ENCODE measurements at places on chromosomes 5 and 9. TPM values are rescaled to one million over a fixed set of nuclear protein-coding genes. Genes with fewer than 3 reads are reported as not detected.
A peak's percentile ranks its signal among the peaks of the same experiment; 100 is the strongest.

- no peak for DNase-seq
- no peak overlapping the region for H3K4me3 ChIP-seq
- H3K27me3 ChIP-seq, result peaks cover 15% of the 10 kb centered on the region
- H3K27ac ChIP-seq, result no peak overlapping the region
These were observed 342.8 kb downstream of the EBF1 start for GRCh38 chr5:158756871-158757270.

FSTL4 gene
- 0.36 TPM for total RNA-seq

DNA sequence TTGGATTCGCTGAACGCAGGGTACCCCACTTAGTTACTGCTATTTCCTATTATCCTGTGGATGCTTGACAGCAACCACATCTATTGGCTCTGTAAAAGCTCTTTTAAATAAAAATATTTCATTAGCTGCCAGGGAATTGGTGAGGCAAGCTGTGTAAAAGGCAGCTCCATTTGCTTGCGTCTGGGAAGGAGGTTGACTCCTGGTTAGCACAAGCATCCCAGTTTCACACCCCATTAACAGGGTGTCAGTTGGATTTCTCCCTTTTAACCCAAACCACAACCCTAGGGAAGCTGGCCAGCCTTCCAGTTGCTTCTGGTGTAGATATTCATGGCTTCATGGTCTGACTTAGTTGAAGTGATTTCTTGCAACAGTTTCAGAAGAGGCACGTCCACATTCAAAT is 151.0 kb downstream of the GPBP1 start:
- DNase-seq, result no peak

DNA sequence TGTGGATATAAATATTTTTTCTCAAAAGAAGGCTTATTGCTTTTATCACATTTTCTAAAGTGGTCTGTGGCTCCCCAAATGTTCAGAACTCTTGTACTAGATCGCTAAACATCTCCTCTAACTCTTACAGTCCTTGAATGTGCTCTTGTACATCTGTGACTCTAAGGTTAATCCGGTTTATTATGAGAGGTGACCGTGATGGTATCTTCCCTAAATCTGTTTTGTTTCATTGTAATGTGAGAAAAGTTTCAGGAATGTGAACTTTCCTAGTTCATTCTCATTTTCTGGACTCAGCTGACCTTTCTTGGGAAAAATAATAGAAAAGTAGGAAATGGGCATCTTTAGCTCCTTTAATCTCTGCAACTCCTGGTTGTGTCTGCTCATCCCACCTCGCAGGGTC is 94.5 kb upstream of the CD180 start:
- H3K36me3 ChIP-seq, result no peaks in the 10 kb centered on the region
- H3K4me3 ChIP-seq, result no peak overlapping the region
- H3K27me3 ChIP-seq, result peaks cover 2% of the 10 kb centered on the region
- DNase-seq, result no peak
- H3K27ac ChIP-seq, result no peak overlapping the region
- H3K4me1 ChIP-seq, result no peaks in the 10 kb centered on the region

ZNF879 gene
- 2.4 TPM for total RNA-seq

SLC6A7 gene
- not detected for total RNA-seq

GRCh38 chr9:136668983-136669790 is 6.5 kb downstream of the EGFL7 start:
- no peaks in the 10 kb centered on the region for H3K36me3 ChIP-seq
- peaks cover 2% of the 10 kb centered on the region for H3K4me1 ChIP-seq
- no peak overlapping the region for H3K27ac ChIP-seq
- DNase-seq, result no peak

- H3K27me3 ChIP-seq, result peaks cover 23% of the 10 kb centered on the region
- no peak for DNase-seq
- no peaks in the 10 kb centered on the region for H3K36me3 ChIP-seq
- no peaks in the 10 kb centered on the region for H3K4me1 ChIP-seq
- no peak overlapping the region for H3K4me3 ChIP-seq
- H3K27ac ChIP-seq, result no peak overlapping the region
These were observed 40.9 kb upstream of the FABP6 start for GRCh38 chr5:160188141-160189015.

LAMC3 gene
- total RNA-seq, result 0.34 TPM

GRCh38 chr9:123402981-123403509 is 47.0 kb downstream of the CRB2 start:
- H3K27ac ChIP-seq, result no peak overlapping the region
- H3K4me1 ChIP-seq, result no peaks in the 10 kb centered on the region
- no peak overlapping the region for H3K4me3 ChIP-seq
- peaks cover 1% of the 10 kb centered on the region for H3K36me3 ChIP-seq
- no peak for DNase-seq

DNA sequence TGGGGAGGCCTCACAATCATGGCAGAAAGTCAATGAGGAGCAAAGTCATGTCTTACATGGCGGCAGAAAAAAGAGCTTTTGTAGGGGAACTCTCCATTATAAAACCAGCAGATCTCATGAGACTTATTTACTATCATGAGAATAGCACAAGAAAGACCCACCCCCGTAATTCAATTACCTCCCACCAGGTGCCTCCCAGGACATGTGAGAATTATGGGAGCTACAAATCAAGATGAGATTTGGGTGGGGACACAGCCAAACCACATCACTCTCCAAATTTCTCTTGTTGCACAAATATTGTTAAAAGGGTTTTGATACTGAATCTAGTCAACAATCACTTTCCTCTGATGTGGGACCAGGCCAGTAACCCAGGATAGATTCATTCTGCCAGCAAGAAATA is 1176.1 kb downstream of the CDH9 start:
- no peaks in the 10 kb centered on the region for H3K4me1 ChIP-seq
- H3K27me3 ChIP-seq, result no peaks in the 10 kb centered on the region
- H3K4me3 ChIP-seq, result no peak overlapping the region
- no peaks in the 10 kb centered on the region for H3K36me3 ChIP-seq
- no peak overlapping the region for H3K27ac ChIP-seq

TRPM6 gene
- total RNA-seq, result 0.10 TPM

FBP2 gene
- total RNA-seq, result not detected

DNA sequence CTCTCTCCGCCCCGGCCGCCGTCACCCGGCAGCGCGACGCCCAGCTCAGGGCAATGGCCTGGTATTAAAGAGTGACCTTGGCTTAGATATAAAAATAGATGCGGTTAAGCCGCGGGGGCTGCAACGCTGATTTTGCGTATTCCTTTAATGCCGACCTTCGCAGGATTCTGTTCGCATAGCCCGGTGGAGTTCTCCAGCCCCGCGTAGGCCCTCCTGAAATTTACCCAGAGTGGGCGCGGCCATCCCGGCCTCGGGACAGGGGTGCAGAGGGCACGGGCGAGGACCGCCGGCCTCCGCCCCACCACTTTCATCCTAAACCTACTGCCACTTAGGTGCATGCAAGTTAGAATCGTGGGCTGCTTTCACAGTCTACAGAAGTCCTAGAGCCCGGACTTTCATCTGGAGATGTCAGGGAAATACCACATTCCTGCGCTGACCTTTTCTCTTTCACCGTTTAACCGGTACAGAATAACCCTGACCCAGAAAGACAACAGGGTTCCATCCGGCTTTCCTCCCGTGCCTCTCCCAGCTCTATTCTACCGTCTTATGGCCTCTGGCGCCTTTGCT is 492 bp upstream of the FAM169A start:
- peak overlapping the region; percentile 80 for H3K4me3 ChIP-seq
- H3K4me1 ChIP-seq, result peaks cover 23% of the 10 kb centered on the region
- no peaks in the 10 kb centered on the region for H3K36me3 ChIP-seq
- peaks cover 3% of the 10 kb centered on the region for H3K27me3 ChIP-seq
- DNase-seq, result peak; percentile 16
- peak overlapping the region; percentile 45 for H3K27ac ChIP-seq

- H3K4me3 ChIP-seq, result peak overlapping the region; percentile 98
- peak; percentile 75 for DNase-seq
- H3K4me1 ChIP-seq, result peaks cover 51% of the 10 kb centered on the region
- peaks cover 7% of the 10 kb centered on the region for H3K36me3 ChIP-seq
These were observed 1.9 kb upstream of the RIC1 start for GRCh38 chr9:5626727-5627634.

TAF1L gene
- total RNA-seq, result 0.05 TPM

DNA sequence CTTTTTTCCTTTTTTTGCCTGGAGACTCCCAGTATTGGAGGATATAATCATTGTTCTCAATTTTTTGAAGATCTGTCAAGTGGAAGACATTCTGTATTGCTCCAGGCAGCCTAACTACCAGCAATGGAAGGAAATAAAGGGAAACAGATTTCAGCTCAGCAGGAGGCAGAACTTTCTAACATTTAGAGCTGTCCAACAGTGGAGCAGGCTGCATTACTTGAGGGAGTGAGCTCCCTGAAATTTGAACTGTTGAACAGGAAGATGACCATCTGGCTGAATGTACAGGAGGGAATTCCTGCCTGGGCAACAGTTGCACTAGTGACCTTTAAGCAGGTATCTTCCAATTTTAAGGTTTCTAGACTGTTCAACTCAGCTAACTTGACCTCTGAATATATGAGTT is 1.1 kb upstream of the GAPVD1 start:
- H3K4me3 ChIP-seq, result peak overlapping the region; percentile 99
- H3K36me3 ChIP-seq, result peaks cover 9% of the 10 kb centered on the region
- DNase-seq, result no peak
- H3K27me3 ChIP-seq, result peaks cover 2% of the 10 kb centered on the region
- peaks cover 41% of the 10 kb centered on the region for H3K4me1 ChIP-seq
